ENCODE measurements at places on chromosomes 7 and 10. TPM values are rescaled to one million over a fixed set of nuclear protein-coding genes. Genes with fewer than 3 reads are reported as not detected.

EBF3 gene
- 0.04 TPM for total RNA-seq

EVX1 gene
- total RNA-seq = not detected

DNA sequence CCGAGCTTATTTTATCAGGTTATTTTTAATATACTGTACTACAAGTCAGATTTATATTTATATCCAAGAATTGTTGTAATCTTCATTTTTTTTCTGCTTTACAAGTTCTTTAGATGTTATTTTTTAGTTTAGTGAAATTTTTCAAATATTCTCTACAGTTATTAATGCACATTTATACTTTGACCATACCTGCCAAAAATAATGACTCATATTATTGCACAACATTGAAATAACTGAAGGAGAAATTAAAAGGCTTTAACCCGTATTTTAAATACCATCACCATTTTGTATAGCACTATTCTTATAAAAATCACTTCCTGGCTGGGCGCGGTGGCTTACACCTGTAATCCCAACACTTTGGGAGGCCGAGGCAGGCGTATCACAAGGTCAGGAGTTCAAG, 278.5 kb downstream of the BICC1 start:
- H3K27me3 ChIP-seq = no peaks in the 10 kb centered on the region
- no peak overlapping the region for H3K27ac ChIP-seq
- no peaks in the 10 kb centered on the region for H3K4me1 ChIP-seq
- no peak for DNase-seq
- H3K36me3 ChIP-seq = no peaks in the 10 kb centered on the region

DNA sequence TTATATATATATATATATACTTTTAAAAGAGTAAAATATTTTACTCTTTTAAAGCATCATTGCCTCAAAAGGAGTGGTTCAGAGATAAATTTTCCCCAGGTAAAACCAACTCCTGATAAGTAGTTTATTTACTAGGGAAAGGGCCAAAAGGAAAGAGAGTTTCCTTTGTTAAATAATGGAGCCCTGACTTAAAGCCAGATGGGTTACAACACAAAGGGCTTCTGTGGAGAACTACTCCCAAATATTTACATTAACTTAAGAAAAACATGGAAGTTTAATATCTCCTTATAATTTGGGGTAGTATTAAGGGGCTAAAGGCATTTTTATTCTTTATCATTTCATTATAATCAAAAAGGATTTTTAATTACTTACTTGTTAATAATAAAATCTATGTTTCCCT, 8.5 kb upstream of the CAV1 start:
- peaks cover 3% of the 10 kb centered on the region for H3K4me1 ChIP-seq
- H3K27ac ChIP-seq = no peak overlapping the region
- H3K4me3 ChIP-seq = no peak overlapping the region
- no peaks in the 10 kb centered on the region for H3K27me3 ChIP-seq

- no peak overlapping the region for H3K4me3 ChIP-seq
- no peaks in the 10 kb centered on the region for H3K27me3 ChIP-seq
- DNase-seq = no peak
- no peaks in the 10 kb centered on the region for H3K4me1 ChIP-seq
- no peak overlapping the region for H3K27ac ChIP-seq
- no peaks in the 10 kb centered on the region for H3K36me3 ChIP-seq
These were observed 146.5 kb upstream of the MEOX2 start for GRCh38 chr7:15832996-15833395.

Measured in H9 (cell line).